Esophagus muscularis mucosa (tissue), 4 donors: ENCODE measurements at places on chromosomes 16 and 17. TPM values are rescaled to one million over a fixed set of nuclear protein-coding genes. Genes with fewer than 3 reads are reported as not detected.

Gene ATMIN
- 34.0 TPM for total RNA-seq

DNA sequence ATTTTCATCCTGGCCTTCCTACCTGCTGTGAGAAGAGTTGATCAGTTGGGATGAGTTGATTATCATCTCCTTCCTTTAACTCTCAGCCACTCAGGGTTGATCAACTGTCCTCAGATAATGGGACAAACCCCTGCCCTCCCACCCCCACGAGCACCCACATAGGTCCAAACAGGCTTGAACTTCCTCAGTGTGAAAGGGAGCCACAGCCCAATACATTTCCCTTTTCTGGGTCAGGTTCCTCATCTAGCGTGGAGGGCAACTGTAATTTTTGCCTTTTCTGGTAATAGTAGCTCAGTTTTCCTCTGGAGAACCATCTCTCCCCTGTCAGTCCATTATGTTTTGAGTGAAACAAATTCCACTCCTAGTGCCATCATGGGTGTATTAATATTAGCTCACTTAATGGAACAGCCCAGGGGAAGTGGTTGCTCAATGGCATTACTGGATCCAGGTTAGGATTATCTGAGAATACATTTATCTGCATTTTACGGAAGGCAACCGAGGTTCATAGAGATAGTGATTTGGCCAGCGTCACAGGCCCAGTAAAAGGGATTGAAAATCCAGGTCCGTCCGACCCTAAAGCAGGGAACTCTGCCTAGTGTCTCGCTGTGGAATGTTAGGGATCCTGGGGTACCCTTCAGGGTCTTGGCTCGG is 476 bp upstream of the LPCAT2 start:
- no peak for DNase-seq
- peaks cover 19% of the 10 kb centered on the region for H3K36me3 ChIP-seq
- H3K4me1 ChIP-seq, result peaks cover 2% of the 10 kb centered on the region
- peak overlapping the region; percentile 61 for H3K4me3 ChIP-seq

DNA sequence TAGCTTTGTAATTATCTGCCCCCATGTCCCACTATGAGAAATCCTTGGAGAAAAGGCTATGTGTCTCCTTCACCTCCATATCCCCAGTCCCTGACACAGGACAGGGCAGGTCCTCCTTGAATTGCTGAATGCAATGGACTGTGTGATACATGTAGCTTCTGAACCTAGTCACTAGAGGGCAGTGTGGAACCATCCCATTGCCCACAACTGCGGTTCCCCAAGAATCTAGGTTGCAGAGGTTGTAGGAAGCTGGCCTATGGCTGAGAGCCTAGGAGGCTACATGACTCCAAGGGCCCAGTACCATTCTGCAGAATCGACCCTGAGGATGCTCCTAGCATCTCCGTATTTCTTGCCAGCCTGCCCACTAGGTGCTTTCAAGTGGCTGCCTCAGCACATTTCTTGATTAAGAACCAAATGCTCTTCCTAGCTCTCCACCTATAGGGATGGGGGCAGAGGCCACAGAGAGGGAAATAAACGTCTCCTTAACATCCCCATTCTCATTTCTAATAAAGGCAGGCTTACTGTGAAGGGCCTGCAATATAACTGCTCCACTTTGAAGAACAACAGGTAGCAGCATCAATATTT is 394.0 kb downstream of the CA10 start:
- H3K27me3 ChIP-seq, result no peaks in the 10 kb centered on the region
- H3K4me3 ChIP-seq, result no peak overlapping the region
- H3K27ac ChIP-seq, result no peak overlapping the region
- no peaks in the 10 kb centered on the region for H3K36me3 ChIP-seq
- no peaks in the 10 kb centered on the region for H3K4me1 ChIP-seq

Gene PARN
- total RNA-seq, result 43.5 TPM

- H3K27ac ChIP-seq, result no peak overlapping the region
- no peaks in the 10 kb centered on the region for H3K36me3 ChIP-seq
- no peaks in the 10 kb centered on the region for H3K4me1 ChIP-seq
Measured at GRCh38 chr16:77049577-77049976, 141.4 kb upstream of the MON1B start.

DNA sequence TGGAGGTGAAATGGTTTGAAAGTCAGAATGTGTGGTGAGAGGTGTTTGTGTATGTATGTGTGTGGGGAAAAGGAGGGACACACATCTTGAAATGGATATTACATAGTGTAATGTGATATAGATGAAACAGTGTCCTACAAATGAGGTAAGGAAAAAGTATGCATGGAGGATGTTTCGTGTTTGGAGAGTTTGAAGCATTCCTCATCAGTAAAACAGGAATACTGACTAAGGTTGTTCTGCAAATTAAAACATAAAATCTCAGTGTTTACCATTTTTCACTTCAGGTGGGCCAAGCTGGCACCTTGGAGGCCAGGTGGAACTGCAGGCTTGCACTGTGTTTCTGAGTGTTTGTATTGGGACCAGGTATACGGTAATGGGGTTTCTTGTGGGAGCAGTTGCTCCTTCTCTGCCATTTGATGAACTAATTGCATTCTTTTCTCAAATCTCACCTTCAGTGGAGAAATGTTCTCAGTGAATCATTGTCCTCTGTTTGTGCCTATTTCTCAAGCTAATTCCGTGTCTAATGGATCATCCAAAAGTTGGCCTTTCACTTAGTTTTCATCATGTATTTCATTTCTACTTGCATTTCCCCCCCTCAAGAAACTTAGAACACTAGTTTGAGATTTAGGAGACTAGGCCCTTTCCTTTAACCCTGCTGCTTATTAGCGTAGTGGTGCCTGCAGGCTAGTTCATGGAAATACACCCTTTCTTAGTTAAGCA is 8.2 kb upstream of the TBKBP1 start:
- H3K4me1 ChIP-seq, result peaks cover 16% of the 10 kb centered on the region
- peaks cover 23% of the 10 kb centered on the region for H3K36me3 ChIP-seq
- H3K27ac ChIP-seq, result no peak overlapping the region

Gene MEOX1
- total RNA-seq, result 6.6 TPM

Gene PRSS22
- not detected for total RNA-seq

GRCh38 chr16:81697616-81698309 is 81.3 kb upstream of the PLCG2 start:
- DNase-seq, result no peak
- no peak overlapping the region for H3K4me3 ChIP-seq
- no peaks in the 10 kb centered on the region for H3K27me3 ChIP-seq
- H3K36me3 ChIP-seq, result peaks cover 50% of the 10 kb centered on the region
- H3K4me1 ChIP-seq, result peaks cover 53% of the 10 kb centered on the region
- H3K27ac ChIP-seq, result peak overlapping the region; percentile 37

DNA sequence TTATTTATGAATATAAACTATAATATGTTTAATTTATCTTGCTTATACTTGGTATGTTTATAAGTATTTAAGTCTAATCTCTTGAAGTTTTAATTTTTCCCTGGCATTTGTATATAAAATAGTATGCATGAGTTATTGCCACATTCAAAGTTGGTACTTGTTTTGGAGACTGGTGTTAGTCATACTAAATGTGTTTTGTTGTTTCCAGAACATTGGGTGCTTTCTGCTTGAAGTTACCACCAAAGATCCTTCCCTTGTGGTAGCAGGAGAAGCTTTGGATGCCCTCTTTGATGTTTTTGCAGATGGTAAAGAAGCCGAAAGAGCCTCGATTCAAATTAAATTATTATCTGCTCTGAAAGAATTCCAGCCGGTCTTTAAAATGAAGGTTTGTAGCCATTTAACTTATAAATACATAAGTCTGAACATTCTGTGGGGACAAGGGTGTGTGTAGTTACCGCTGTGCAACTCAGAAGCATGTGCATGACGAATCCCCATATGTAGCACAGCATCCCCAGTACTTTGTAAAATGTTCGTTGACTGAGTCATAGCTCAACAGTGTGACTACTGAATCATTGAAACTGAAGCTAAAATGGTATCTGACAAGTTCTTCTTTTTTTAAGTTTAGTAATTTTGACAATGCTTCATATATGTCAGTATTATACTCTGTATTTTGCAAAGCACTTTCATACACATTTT is 36.4 kb downstream of the HEATR3 start:
- H3K4me3 ChIP-seq, result no peak overlapping the region
- no peak overlapping the region for H3K27ac ChIP-seq
- DNase-seq, result no peak
- peaks cover 82% of the 10 kb centered on the region for H3K36me3 ChIP-seq
- no peaks in the 10 kb centered on the region for H3K27me3 ChIP-seq

DNA sequence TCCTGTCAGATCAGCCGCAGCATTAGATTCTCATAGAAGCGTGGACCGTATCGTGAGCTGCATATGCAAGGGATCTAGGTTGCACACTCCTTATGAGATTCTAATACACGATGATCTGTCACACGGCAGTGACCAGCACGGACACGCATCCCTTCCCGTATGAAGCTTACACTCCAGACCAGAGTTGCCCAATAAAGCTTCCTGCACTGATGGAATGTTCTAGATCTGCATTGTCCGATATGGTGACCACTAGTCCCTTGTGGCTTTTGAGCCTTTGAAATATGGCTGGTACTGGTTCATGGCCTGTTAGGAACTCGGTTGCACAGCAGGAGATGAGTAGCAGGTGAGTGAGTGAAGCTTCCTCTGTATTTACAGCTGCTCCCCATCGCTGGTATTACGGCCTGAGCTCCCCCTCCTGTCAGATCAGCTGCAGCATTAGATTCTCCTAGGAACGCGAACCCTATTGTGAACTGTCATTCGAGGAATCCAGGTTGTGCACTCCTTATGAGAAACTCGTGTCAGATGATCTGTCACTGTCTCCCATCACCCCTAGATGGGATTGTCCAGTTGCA is 49.8 kb upstream of the ZCCHC14 start:
- H3K27me3 ChIP-seq, result peaks cover 83% of the 10 kb centered on the region
- H3K4me1 ChIP-seq, result peaks cover 19% of the 10 kb centered on the region
- no peak overlapping the region for H3K4me3 ChIP-seq
- H3K27ac ChIP-seq, result no peak overlapping the region
- H3K36me3 ChIP-seq, result no peaks in the 10 kb centered on the region

- H3K4me3 ChIP-seq, result no peak overlapping the region
- H3K4me1 ChIP-seq, result no peaks in the 10 kb centered on the region
- DNase-seq, result no peak
- H3K27me3 ChIP-seq, result no peaks in the 10 kb centered on the region
Measured at GRCh38 chr17:82922646-82923045, 82.8 kb upstream of the ZNF750 start.

- H3K4me1 ChIP-seq, result no peaks in the 10 kb centered on the region
- DNase-seq, result no peak
- H3K4me3 ChIP-seq, result no peak overlapping the region
- H3K36me3 ChIP-seq, result no peaks in the 10 kb centered on the region
Measured at GRCh38 chr17:61818225-61818624, 45.1 kb downstream of the BRIP1 start.

Gene DYNLRB2
- not detected for total RNA-seq

Gene CDRT15
- not detected for total RNA-seq

Gene CRHR1
- total RNA-seq, result not detected

Gene CTDNEP1
- total RNA-seq, result 66.5 TPM

- no peaks in the 10 kb centered on the region for H3K36me3 ChIP-seq
- no peak for DNase-seq
- peaks cover 20% of the 10 kb centered on the region for H3K4me1 ChIP-seq
Measured at GRCh38 chr16:88391144-88391850, 8.5 kb downstream of the ZNF469 start.

Gene RNF112
- 3.6 TPM for total RNA-seq
